Left lung (tissue), 14 donors: ENCODE measurements at places on chromosomes 4 and X. TPM values are rescaled to one million over a fixed set of nuclear protein-coding genes. Genes with fewer than 3 reads are reported as not detected.

Gene SHROOM2
- 14.2 TPM for polyA plus RNA-seq

- H3K4me3 ChIP-seq, result no peak overlapping the region
- DNase-seq, result no peak
- H3K4me1 ChIP-seq, result no peaks in the 10 kb centered on the region
- H3K36me3 ChIP-seq, result no peaks in the 10 kb centered on the region
Measured at GRCh38 chr4:71113294-71113693, 119.8 kb downstream of the DCK start.

- no peak overlapping the region for H3K27ac ChIP-seq
- H3K4me3 ChIP-seq, result no peak overlapping the region
- no peaks in the 10 kb centered on the region for H3K36me3 ChIP-seq
- no peak for DNase-seq
- H3K4me1 ChIP-seq, result peaks cover 13% of the 10 kb centered on the region
Measured at GRCh38 chr4:37767546-37767945, 58.9 kb upstream of the PGM2 start.

DNA sequence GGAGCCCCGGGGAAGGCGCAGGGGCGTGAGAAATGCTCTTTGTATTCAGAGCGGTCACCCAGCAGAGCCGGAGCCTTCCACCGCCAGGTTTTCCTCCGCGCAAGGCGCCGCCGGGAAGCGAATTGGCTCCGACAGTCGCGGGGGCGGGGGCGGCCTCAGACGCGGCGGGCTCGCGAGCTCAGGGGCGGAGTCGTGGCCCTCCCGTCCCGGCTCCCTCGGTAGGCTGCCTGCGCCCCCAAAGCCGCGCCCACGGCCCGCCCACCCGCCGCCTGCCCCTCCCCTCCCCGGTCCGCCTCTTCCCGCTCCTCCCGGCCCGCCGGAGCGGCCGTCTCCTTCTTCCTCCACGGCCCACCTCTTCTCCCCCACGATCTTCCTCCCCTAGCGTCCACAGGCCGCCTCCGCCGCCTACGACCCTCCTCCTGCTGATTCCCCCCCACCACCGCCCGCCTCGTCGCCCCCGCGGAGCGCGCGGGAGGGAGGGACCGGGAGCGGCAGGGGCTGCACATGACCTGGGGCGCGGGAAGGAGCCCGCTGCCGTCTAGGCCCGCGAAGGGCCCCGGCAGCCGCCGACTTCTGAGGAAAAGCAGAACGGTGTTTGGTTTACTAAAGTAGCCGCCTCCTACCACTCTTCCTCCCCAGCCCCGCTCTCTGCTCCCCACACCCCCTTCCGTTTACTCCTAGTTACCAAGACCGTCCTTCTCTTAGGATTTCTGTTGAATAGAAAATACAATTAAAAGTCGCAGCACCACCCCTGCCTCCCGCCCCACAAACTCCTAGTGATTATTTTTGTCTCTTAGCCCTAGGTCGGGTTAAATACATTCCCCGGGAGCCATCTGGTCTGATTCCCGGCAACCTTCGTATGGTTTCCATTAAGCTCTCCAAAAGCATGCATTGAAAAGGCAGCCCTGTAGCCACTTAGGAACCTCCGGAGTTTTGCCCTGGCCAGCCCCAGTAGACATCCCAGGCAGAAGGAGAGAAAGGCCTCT is 53.2 kb downstream of the C4orf51 start:
- H3K27ac ChIP-seq, result peak overlapping the region; percentile 89
- peak; percentile 93 for DNase-seq
- no peaks in the 10 kb centered on the region for H3K27me3 ChIP-seq
- peak overlapping the region; percentile 48 for H3K4me3 ChIP-seq
- H3K36me3 ChIP-seq, result no peaks in the 10 kb centered on the region
- H3K4me1 ChIP-seq, result peaks cover 16% of the 10 kb centered on the region

GRCh38 chr4:85611661-85612060 is 136.7 kb downstream of the ARHGAP24 start:
- no peaks in the 10 kb centered on the region for H3K36me3 ChIP-seq
- DNase-seq, result no peak
- no peak overlapping the region for H3K4me3 ChIP-seq
- H3K27ac ChIP-seq, result no peak overlapping the region
- no peaks in the 10 kb centered on the region for H3K27me3 ChIP-seq

DNA sequence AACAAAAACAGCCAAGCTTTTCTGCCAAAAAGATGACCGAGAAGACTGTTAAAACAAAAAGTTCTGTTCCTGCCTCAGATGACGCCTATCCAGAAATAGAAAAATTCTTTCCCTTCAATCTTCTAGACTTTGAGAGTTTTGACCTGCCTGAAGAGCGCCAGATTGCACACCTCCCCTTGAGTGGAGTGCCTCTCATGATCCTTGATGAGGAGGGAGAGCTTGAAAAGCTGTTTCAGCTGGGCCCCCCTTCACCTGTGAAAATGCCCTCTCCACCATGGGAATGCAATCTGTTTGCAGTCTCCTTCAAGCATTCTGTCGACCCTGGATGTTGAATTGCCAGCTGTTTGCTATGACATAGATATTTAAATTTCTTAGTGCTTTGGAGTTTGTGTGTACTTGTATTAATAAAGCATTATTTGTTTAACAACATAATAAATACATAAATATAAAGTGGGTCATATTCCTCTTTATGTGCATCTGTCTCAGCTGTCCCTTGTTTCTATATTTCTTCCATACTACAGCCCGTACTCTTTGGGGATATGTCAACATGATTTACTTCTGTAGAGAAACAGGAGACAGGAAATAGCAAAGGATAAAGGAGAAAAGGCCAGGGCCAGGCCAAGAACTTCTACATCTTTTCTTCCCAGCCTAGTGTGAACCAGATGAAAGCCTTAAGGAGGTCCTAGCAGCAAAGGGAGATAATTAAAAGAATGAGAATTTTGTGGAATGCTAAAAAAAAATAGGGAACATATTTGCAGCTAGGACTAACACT is 667 bp downstream of the PTTG2 start:
- no peak for DNase-seq
- no peak overlapping the region for H3K4me3 ChIP-seq
- H3K27ac ChIP-seq, result no peak overlapping the region
- peaks cover 3% of the 10 kb centered on the region for H3K4me1 ChIP-seq
- no peaks in the 10 kb centered on the region for H3K27me3 ChIP-seq
